Left renal cortex interstitium (tissue), 4 donors: ENCODE measurements at places on chromosomes 2 and 18.

DNA sequence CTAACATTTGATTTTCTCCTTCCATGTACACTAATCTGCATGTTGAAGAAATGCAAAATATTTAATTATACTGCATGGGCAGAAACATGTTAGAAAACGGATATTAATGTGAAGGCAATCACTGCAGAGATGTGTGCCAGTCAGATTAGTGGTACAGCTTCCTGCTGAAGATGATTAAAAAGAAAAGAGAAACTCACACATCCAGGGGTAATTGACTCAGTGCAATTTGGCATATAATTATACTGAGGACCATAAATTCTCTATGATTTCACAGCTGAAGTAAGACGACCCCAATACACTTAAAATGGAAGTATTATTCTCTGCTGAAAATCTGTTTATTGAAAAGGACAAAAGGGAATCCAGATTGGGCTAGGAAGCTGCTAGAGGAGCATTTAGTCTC is 243.4 kb downstream of the TGIF1 start:
- DNase-seq = no peak

DNA sequence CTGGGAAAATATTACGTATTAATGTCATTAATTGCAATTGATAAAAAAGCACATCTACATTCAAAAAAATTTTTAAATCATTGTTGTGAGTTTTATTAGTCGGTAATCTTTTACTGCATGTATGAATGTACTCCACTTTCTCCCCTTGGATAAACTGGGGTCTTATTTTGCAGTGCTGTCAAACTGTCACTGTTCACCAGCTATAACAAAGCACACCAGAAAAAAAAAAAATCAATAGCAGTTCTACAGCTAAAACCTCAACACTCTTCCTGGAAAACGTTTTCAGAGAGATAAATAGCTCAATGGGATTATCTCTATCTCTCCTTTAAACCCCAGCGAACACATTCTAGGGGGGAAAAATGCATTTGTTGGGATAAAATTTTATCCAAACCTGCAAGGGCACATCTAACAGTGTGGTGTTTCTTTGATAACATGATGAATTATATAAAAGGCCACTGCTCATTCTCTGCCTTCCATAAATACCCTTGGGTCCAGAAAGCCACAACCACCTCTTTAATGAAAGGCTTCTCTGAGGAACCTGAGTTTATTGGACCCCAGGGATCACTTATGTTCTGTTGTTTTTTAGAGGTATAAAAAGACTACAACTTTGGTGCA is 219.9 kb downstream of the CDH20 start:
- no peak for DNase-seq

DNA sequence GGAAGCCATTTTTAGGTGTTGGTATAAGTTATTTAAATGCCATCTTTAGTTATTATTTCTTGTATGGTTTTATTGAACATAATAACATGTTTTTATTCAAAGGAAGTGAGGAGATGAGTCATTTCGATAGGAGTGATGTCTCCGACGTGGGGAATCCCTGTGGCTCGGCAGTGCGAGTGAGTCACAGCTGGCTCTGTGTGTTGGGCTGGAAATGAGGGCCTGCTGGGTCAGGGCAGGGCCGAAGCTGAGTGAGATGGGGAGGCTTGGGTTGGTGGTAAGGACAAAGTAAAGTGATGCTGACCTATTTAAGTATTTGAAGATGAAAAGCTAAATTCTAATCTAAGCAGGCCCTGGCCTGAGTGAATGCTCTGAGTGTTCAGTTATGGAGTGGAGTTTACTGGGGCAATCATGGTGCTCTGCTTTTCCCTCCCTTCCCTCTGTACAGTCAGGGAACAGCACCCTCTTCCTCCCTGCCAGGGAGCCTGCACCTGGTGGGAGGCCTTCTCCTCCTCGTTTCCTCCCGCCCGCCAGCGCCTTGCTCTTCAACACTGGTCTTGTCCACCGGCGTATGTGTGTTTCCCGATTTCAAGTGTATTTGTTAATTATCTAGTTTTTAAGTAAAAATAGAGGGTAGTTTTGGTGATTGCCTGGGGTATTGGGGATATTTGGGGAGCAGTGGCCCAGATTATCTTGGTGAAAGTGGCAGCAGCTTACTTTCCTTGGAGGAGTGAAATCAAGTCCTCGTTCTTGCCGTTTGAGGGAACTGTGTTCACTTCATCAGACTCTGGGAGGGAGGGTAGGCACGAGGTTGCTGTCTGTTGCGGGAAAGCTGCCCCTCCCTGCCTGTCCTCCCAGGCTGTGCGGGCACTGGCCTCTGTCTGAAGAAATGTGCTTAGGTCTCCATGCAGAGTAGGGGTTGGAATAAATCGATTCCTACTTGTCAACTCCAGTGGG is 157.0 kb downstream of the LDLRAD4 start:
- DNase-seq = no peak

GRCh38 chr2:81650048-81650971 is 1345.8 kb upstream of the LRRTM1 start:
- no peak for DNase-seq

DNA sequence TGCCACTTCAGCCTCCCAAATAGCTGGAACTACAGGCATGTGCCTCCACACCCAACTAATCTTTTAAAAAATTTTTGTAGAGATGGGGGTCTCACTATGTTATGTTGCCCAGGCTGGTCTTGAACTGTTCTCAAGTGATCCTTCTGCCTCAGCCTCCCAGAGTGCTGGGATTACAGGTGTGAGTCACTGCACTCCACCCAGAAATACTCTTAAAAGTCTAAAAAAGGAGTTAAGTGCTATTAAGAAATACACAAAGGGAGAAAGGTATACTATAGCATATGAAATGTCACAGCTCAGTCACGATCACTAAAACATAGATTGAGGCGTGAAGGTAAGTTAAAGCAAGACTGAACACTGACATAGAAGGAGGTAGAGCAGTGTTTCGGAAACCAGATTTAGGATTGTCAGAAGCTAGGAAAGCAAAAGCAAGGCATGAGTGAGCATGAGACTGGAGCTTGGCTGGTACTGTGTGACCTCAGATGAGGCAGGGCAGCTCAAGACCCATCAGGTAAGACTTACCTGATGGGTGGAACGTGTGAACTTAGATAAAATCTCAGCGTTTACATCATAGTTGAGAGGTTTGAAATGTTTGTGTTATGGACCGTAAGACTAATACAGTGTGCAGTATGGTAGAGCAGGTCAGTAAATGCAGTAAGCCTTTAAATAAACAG is 9.2 kb downstream of the CCNYL1 start:
- DNase-seq = no peak

DNA sequence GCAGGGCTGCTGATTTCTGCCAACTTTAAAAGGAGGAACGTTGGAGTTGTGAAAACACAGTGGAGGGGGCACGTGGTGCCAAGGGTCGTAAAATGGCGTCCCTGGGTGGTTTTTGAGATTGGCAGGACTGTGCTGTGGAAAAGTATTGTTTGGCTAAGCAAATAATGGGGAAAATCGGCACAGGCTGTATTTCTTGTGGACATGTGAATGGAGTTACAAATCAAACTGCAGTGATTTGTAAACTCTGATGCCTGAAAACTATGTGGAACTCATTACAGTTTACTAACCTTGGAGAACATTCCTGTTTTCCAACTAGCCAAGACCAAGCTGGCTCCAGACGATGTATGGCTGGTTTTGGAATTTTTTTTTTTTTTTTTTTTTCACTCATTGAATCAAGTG is 68.7 kb downstream of the KCTD1 start:
- no peak for DNase-seq

GRCh38 chr18:79961527-79962291 is 2.7 kb upstream of the HSBP1L1 start:
- DNase-seq = no peak

DNA sequence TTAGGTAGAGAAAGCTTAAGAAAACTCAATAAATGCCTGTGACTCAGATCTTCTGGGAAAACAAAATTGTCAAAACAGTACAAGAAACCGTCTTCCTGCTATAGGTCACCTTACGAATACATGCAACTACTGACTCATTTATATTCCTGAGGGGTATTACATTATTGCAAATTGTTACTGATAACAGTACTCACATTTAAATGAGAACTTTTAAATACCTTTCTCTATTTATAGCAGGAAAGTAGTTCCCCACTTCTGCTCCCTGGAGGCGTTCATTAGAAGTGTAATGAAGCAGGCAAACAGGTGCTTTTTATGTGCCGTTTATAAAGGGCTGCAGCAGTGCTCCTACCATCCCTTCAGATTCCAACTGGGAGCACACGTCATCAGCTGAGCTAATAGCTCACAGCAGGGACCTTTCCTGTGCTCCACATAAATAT is 65.1 kb upstream of the RPRM start:
- peak; percentile 3 for DNase-seq

- DNase-seq = no peak
Measured at GRCh38 chr2:191462370-191462769, 215.6 kb upstream of the NABP1 start.

GRCh38 chr2:31003749-31004148 is 134.5 kb downstream of the GALNT14 start:
- DNase-seq = no peak

GRCh38 chr18:23143016-23143814 is 7.9 kb downstream of the CABLES1 start:
- no peak for DNase-seq
